Astrocyte of the spinal cord (primary cell): ENCODE measurements at places on chromosomes 16 and 17.
A peak's percentile ranks its signal among the peaks of the same experiment; 100 is the strongest.

DNA sequence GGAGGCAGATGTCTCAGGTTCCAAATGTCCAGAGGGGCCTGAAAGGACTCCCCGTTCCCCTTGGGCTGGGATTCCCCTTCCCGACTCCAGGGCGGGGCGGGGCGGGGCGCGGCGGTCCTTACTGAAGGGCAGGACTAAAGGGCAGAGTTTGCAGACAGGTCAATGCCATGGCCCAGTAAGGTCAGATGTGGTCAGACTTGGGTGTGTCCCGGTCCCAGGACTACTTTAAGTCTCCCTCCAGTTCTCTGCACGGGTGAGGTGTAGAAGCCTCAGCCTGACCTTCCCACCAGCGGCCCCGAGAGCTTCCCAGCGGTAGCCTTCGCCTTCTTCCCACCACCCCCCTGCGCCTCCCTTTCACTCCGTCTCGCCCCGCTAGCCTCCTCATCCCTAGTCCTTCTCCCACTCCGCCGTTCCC lies 532 bp downstream of the KDM6B start:
- peak; percentile 26 for DNase-seq

DNA sequence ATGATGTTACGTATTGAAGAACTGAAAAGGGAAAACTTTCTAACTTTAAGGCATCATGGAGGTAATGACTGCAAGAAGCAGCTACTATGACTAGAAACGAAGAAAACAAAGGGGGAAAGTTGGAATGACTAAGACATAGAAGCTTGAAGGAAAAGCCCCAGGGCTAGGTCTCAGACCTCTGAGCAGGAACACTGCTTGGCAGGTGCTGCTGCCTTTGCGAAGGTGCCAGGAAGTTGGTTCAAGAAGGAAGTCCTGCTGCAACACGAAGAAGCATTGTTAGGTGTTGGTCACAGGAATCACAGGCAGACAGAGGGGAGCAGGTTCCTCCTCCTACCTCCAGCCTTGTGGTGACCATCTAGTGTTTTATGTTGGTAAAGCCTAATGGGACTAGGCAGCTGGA lies 48.1 kb upstream of the HS3ST4 start:
- no peak for DNase-seq

DNA sequence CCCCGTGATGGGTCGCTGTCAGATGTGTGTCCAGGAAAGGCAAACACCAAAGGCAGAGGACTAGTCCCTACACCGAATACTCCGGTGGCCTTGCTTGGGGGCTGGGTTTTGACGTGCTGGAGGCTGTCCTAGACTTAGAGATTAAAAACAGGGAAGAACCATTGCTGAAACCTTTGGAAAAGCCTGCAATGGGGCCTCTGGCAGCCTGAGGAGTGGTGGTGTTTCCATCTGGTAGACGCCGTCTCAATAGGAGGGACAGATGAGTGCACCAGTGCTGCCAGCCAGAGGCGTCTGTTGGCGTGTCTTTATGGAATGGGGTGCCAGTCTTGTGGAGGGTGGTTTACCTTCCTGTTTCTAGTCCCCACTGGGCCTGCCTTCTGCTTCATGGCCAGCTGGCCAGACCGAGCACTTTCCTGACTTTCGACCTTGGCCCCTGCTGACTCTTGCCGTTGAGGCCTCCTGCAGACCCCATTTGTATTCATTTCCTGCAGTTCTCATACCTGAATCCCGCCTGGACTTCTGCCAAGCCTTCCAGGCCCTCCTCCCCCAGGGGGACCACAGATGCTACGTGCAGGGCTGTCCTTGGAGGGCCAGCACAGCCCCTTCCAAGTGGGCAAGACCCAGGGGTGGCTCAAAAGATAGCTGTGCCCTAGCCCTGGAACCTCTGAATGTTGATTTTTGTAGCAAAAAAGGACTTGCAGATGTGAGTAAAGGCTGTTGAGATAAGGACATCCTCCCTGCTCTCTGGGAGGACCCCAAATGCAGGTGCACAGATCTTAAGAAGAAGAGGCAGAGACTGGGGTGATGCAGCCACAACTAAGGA lies 1.9 kb upstream of the DNASE1 start:
- DNase-seq: no peak

- DNase-seq: peak; percentile 86
Observed at GRCh38 chr17:17151055-17151454, 55.1 kb downstream of the PLD6 start.

DNA sequence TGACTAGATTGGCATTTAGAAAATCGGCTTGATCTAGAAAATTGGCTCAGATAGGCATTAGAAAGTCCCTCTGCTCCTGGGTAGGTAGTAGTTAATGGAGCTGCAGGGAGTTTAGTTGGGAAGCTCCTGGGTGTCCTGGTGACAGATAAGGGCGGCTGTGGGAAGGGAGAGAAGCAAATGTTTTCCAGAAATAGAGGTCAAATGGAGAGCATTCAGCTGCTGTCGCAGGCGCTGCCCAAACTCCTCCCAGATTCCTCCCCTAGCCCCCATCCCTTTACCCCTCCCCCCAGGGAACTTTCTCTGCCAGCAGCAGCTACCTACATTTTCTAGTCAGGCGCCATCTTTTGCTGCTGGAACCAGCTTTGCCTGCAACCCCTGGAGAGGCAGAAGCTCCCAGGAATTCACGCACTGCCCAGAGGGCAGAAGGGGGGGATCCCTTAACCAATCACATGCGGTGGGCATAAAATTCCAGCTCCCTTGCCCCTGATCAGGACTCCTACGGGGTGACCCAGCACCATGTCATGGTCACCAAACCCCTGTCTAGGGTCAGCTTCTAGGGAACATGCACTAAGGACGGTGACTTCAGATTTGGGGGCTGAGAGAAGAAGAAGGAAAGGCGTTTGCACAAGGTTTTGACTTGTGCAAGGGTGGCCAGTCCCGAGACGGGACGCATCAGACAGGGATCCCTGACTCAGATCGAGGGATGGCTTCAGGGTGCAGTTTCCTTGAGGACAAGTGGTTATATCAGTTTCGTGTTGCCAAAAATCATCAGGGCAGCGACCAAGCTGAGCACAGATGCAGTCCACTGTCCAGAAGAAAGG lies 43.8 kb downstream of the SOCS1 start:
- DNase-seq: no peak

GRCh38 chr16:86074651-86075487 lies 175.9 kb downstream of the IRF8 start:
- no peak for DNase-seq

- no peak for DNase-seq
Observed at GRCh38 chr17:34222722-34223497, 32.2 kb upstream of the CCL2 start.

- peak; percentile 61 for DNase-seq
Observed at GRCh38 chr17:15261258-15261801, 3.8 kb downstream of the PMP22 start.

GRCh38 chr17:75827308-75828075 lies 16.7 kb downstream of the UNC13D start:
- DNase-seq: peak; percentile 55

DNA sequence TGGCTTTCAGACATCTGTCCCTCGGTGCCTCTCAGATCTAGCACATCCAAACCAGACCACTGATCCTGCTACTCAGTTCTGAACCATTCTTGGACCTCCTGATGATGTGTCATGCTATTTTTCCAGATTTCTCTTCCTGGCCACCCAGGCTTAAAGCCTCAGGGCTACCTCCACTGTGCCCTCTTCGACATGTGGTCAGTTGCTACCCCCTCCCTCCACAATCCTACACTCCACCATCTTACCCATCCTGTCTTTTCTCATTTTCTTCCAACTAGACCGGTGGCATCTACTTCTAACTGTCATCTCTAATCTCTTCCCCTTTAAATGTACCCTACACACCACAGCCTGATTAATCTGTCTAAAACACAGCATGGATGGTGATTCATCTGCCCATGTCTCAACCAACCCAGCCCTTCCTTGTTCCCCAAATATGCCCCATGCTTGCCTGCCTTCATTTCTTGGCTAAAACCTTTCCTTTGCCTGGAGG lies 478.6 kb downstream of the SLC39A11 start:
- peak; percentile 67 for DNase-seq

DNA sequence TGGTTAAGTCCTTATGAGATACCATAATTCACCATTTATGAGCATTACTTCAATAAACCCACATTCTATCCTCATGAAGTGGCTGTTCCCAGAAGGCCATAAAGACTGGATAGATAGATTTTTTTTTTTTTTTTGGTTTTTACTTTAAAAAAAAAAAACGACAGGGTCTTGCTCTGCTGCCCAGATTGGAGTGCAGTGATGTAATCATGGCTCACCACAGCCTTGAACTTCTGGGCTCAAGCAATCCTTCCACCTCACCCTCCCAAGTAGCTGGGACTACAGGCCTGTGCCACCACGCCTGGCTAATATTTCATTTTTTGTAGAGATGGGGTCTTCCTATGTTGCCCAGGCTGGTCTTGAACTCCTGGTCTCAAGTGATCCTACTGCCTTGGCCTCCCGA lies 102.3 kb downstream of the XYLT1 start:
- DNase-seq: no peak

GRCh38 chr17:27349540-27350021 lies 55.7 kb downstream of the WSB1 start:
- DNase-seq: no peak

DNA sequence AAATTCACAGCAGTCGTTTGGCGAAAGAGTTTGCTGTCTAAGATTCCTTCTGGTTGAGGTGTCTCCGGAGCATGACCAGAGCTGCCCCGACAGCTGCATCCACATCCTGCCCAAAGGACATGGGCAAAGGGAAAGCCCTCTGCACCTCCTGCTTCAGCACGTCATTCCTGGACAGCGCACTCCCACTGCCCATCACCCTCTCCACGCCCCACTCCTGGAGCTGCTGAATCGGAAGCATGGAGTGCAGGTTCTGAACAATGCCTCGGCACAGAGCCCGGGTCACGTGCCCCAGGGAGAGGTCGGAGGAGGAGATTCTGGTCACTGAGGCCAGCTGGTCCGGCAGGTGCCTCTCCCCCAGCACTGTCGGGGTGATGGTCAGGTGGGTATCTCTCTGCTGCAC lies 1.3 kb upstream of the TRPV1 start:
- DNase-seq: no peak

- DNase-seq: no peak
Observed at GRCh38 chr17:80878876-80879722, 112.5 kb upstream of the CHMP6 start.

GRCh38 chr17:33381201-33381600 lies 88.1 kb upstream of the ASIC2 start:
- DNase-seq: no peak

DNA sequence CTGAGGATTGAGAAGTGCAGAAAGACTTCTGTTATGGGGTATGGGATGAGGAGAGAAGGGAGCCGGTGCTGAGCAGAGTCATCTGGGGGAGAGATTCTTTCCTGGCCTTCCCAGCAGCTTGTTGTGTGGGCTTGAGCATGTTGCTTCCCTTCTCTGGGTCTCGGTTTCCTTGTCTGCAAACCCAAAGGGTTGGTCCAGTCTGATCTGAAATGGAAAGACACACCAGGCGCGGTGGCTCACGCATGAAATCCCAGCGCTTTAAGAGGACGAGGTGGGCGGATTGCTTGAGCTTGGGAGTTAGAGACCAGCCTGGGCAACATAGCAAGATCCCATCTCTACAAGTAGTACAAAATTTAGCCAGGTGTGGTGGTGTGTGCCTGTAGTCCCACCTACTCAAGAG lies 6.0 kb downstream of the SOCS3 start:
- no peak for DNase-seq

GRCh38 chr16:81532491-81533174 lies 88.0 kb downstream of the CMIP start:
- no peak for DNase-seq

DNA sequence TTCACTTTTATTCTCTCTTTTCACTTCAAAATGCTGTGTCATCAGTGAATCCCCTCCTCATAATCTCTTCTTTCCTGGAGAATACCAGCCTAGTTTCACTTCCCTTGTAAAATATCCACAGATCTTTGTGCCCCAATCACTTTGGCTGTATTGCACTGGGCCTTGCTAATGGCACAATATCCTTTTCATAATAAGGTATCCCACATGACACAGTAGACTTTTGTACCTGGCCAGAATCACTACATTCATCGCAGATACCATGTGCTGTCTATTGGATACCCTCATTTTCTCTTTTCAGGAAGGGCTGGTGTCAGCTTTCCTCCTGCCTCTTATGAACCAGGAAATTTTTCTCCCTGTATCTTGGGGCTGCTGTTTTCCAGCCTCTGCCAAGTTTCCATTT lies 25.7 kb upstream of the TOX3 start:
- no peak for DNase-seq

GRCh38 chr16:62167551-62167950 lies 131.3 kb upstream of the CDH8 start:
- DNase-seq: no peak

GRCh38 chr16:49548325-49548970 lies 174.8 kb downstream of the C16orf78 start:
- DNase-seq: no peak

DNA sequence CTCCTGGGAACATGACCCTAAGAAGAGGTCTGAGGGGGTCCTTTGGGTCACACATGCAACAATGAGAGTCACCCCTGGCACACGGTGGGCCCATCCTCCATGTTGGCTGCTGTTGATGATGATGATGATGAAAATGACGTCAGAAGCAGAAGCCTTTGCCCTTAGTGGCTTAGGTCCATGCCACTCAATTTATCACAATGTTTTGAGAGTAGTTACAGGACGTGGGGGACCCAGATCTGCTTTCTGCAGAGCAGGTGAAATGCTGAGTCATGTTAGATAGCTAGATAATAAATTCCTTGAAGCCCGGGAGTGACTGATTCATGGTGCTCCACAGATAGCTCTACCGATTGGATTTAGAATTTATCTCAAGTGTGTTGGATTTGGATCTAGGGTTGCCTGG lies 53.9 kb downstream of the VPS35L start:
- DNase-seq: no peak

GRCh38 chr17:46031920-46032319 lies 32.9 kb downstream of the STH start:
- DNase-seq: no peak

- peak; percentile 37 for DNase-seq
Observed at GRCh38 chr16:84854759-84855158, 35.0 kb downstream of the CRISPLD2 start.

DNA sequence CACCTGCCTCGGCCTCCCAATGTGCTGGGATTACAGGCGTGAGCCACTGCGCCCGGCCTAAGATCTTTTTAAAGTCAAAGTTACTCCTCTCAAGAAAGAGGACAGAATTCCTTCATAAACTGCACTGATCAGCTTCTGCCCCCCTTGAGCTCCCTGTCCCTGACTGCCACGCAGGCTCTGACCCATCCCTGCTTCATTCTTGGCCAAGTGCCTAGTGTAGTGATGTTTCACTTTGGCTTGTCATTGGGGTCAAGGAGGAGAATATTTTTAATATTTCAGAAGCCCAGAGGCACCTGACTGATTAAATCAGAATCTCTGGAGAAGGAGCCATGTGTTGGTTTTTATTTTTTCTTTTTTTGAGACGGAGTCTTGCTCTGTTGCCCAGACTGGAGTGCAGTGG lies 9.1 kb downstream of the MRM1 start:
- DNase-seq: no peak

DNA sequence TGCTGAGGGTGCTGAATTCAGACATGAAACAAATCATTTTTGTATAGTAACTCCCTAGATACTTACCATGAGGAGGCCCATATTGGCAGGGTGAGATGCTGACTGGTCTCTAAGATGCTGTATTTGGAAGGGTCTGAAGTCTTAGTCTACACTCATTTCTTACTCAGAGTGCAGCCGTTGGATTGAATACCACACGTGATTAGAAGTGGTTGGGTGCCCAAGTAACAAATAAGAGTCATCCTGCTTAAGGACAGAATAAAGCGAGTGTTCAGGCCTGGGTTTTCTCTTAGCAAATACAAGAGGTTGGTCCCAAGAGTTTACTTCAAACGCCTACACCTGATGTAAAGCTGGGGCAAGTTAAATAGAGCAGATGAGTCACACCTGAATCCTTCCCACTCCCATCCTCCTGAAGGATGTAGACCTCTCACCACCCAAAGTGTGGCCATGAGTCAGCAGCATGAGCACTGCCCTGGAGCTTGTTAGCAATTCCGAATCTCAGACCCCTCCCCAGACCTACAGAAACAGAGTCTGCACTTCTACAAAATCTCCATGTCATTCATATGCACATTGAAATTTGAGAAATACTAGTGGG lies 284.6 kb upstream of the CDH5 start:
- DNase-seq: peak; percentile 49
